ENCODE measurements at places on chromosomes 4 and X.

- DNase-seq = no peak
These were observed 96.7 kb downstream of the PSAPL1 start for GRCh38 chr4:7338059-7338452.

- no peak for DNase-seq
These were observed 286.1 kb upstream of the PPP1R2C start for GRCh38 chrX:43064096-43064495.

DNA sequence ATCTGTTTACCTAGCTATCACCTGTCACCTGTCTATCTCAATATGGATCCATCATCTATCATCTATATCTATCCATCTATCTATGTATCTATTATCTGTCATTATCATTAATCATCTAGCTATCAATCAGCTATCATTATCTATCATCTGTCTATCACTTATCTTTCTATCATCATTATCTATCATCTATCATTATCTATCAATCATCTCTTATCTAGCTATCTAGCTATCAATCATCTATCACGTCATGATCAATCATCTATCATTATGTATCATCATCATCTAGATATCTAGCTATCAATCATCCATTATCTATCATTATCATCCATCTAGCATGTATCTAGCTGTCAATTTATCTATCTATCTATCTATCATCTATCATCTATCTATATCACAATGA lies 7.9 kb downstream of the ARSD start:
- no peak for DNase-seq

GRCh38 chr4:10081218-10081606 lies 35.4 kb downstream of the WDR1 start:
- DNase-seq = no peak

GRCh38 chr4:174989791-174990190 lies 71.6 kb downstream of the ADAM29 start:
- DNase-seq = no peak

- DNase-seq = no peak
These were observed 94.9 kb downstream of the BMPR1B start for GRCh38 chr4:94852616-94853015.

Measured in stimulated activated CD8-positive, alpha-beta memory T cell treated with anti-CD3 and anti-CD28 coated beads, Interleukin-4, amount 100 ng/mL, for 24 hours (primary cell).